ENCODE measurements at places on chromosomes 6 and 20.

- no peak for DNase-seq
Measured at GRCh38 chr20:4613184-4613583, 108.5 kb upstream of the PRND start.

DNA sequence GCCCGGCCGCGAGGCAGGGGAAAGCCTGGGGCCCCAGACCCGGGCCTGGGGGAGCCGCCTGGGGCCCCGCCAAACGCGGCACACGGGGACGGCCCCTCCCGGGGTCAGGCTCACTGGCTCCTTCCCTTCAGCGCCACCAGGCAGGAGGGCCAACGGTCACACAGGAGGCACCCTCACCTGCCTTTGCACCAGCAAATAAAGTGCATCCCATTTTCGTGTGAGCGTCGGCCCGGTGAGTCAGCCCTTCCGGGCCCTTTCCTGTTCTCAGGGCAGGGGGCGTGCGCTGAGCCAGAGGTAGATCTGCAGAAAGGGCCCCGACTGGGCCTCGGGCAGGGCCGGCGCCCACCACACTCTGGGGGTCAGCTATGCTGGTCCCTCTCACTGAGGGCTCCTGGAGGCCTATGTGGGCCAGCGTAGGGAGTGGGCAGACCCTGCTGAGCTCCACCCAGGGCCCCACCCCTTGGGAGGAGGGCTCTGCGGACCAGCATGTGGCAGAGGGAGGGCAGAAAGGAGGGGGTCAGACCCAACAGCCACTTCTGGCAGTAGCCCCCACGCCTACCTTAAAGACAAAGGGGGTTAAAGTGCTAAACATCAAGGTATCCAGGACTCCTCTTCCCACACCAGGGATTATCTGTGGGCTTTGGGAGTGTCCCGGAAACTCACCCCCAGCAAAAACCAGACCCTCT is 931 bp upstream of the UCKL1 start:
- peak; percentile 82 for DNase-seq

- DNase-seq = no peak
Measured at GRCh38 chr6:96466147-96466863, 55.3 kb upstream of the UFL1 start.

- no peak for DNase-seq
Measured at GRCh38 chr6:109762769-109763441, 71.8 kb downstream of the FIG4 start.

GRCh38 chr6:126657561-126658175 is 317.8 kb downstream of the CENPW start:
- peak; percentile 21 for DNase-seq

GRCh38 chr6:39339096-39339867 is 16.8 kb upstream of the KCNK16 start:
- no peak for DNase-seq
